ENCODE measurements at places on chromosomes 5 and 9. TPM values are rescaled to one million over a fixed set of nuclear protein-coding genes. Genes with fewer than 3 reads are reported as not detected.

KYAT1 gene
- 10.5 TPM for total RNA-seq

EQTN gene
- not detected for total RNA-seq

PCDHA12 gene
- total RNA-seq = 7.8 TPM

PCDHGA8 gene
- 0.69 TPM for total RNA-seq

LURAP1L gene
- total RNA-seq = 7.3 TPM

SHISAL2B gene
- total RNA-seq = not detected

HACD4 gene
- total RNA-seq = 3.0 TPM

GARNL3 gene
- 9.0 TPM for total RNA-seq

All from renal cortical epithelial cell (primary cell).